Naive B cell (primary cell): ENCODE measurements at places on chromosomes 12 and 14.

- DNase-seq: no peak
These were observed 21.5 kb downstream of the SPTB start for GRCh38 chr14:64857979-64858744.

GRCh38 chr14:80776657-80777056 is 164.9 kb downstream of the CEP128 start:
- DNase-seq: no peak

DNA sequence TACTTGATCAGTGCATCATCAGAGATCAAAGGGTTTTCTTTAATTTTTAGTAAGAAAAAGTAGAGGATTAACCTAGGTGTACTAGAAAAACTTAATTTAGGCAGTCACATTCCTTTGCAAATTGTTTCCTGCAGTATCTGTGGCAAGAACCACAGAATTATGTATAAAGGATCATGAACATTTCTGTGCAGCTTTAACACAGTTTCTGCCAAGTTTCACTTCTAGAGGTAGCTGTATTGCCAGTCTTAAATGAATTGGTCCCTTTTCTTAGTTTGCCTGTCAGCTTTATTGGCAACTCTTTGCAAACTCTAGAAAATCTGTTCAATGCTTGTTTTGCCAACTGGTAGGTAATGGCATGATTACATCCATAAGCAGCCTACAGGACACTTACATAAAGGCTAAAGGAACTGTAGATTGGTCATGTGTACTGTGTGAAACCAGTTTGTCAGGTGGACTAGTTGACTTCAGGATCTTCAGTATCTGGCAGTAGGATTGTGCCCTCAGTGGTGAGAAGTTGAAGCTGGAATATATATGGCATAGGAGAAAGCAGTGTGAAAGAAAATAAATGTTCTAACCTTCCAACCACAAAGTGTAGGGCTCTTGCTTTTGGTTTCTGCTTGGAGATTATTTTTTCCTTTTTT is 75.9 kb downstream of the TTLL5 start:
- no peak for DNase-seq

DNA sequence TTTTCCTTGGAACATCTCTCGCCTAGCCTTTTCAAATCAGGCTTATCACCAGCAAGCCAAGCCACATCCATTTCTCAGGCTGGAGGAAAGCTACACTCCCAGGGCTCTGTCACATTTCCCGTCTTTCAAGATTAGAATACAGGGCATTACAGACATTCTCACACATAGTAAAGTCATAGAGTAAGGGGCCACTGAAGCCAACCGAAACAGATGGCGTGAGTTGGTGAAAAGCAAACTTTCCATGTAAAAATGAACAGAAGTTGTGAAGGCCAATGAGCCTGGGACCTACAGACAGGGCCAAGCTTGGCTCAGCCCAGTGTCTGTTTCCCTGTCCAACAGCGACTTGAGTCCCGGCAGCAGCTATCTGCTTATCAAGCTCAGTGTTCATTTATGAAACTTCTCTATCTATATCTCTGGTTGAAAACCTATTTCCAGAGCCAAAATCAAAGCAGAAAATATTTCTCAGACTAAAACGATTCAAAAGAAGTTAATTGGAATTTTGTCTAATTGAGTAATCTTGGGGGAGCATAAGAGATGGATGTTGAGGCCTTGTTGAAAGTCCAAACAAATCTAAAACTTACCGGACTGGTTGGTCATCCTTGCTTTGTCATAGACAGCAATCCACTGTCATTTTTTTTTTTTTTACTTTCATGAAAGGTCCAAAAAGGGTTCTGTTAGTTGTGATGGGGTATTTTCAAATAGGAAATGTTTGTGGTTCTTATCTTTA is 105.6 kb downstream of the DAAM1 start:
- no peak for DNase-seq

- no peak for DNase-seq
These were observed 99.5 kb downstream of the NTN4 start for GRCh38 chr12:95690861-95691635.

GRCh38 chr12:96719660-96720362 is 187.2 kb upstream of the NEDD1 start:
- peak; percentile 6 for DNase-seq

DNA sequence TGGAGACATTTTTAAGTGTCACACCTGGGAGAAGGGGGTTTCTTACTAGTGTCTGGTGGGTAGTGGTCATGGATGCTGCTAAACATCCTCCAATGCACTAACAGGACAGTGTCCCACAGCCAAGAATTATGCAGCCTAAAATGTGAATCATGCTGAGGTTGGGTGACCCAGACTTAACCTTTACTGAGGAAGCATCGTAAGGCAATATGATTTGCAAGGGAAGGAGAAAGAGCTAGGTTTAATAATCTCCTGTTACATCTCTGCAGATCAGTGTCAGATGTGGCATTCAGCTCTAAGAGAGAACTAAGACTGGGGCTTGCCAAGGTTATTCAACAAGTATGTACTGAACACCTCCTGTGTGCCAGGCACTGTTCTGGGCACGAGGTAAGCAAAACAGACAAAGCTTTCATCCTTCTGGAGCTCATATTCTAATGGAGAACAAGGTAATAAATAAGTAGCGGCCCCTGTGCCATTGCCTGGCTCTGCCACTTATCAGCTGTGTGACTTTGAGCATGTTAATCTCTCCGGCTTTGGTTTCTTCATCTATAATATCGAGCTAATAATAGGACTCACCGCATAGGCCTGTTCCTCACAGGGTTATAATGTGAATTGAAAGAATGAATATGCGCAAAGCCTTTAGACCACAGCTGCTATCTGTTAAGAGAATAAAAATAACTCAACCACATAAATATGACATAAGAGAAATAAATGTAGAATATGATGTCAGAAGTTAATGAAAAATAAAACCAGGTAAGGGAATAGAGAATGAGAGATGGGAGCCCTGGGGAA is 13.5 kb upstream of the GOLGA5 start:
- DNase-seq: no peak

- DNase-seq: peak; percentile 26
These were observed 2.5 kb downstream of the DUSP6 start for GRCh38 chr12:89349814-89350213.

GRCh38 chr12:18676996-18677588 is 60.7 kb downstream of the PLCZ1 start:
- DNase-seq: no peak

- DNase-seq: no peak
These were observed 155.3 kb downstream of the PDE3A start for GRCh38 chr12:20523658-20524057.

- DNase-seq: no peak
These were observed 26.3 kb upstream of the NR1H4 start for GRCh38 chr12:100447381-100447780.

- no peak for DNase-seq
These were observed 1.7 kb downstream of the DYNLL1 start for GRCh38 chr12:120497524-120498150.

GRCh38 chr12:12008931-12009611 is 61.7 kb upstream of the BCL2L14 start:
- DNase-seq: no peak

- no peak for DNase-seq
These were observed 53.5 kb downstream of the IGF1 start for GRCh38 chr12:102426599-102427542.

DNA sequence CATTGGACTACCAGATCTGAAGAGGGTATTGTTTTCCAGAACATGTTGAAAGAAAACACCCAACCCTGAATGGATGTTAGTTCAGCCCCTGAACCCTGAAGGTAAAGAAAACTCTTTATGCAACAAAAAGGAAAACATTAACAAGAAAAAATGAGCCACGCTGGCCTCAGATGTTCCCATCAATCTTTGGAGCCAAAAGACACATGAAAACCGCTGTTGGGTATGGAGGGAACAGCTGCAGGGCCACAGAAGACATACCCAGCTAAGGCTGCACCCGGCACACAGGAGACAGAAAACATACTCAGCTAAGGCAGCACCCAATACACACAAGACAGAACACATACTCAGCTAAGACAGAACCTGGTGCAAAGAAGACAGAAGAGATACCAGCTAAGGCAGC is 51.3 kb upstream of the GALNT9 start:
- no peak for DNase-seq

GRCh38 chr12:27190761-27191160 is 53.3 kb upstream of the STK38L start:
- no peak for DNase-seq

DNA sequence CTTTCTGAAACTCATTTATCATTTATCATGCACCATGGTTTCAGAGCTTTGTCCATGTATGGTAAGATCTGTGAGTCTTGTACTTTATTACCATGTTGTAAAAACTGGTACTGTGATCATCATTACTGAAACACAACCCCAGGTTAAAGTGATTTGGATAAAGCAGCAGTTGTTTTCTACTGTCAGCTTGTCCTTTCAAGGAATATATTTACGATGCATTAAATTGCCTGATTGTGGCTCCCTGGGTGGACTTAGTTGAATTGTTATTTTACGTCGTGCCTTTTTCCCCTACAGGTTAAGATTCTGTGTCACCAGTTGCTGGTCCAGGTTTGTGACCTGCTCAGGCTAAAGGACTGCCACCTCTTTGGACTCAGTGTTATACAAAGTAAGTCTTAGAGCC is 46.1 kb downstream of the FRMD6 start:
- DNase-seq: no peak

- DNase-seq: no peak
These were observed 53.8 kb downstream of the STAB2 start for GRCh38 chr12:103640831-103641230.

DNA sequence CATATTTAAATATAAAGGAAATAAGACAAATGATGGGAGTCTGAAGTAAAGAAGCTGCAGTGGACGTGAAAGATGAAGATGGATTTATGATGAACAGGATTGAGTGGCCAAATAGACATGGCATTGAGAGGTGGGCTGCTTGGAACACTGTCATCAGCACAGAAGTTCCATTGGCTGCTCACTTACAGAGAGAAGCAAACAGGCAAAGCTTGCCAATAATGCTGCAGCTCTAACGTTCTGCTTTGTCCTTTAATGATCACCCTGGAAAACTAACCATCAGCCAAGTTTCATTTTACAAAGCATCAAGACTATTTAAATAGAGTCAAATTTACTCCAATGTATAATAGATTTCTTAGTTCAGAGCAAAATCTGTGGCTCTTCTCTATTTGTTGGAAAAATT is 721.4 kb downstream of the TMTC2 start:
- no peak for DNase-seq

- peak; percentile 24 for DNase-seq
These were observed 52.2 kb downstream of the ATF7IP start for GRCh38 chr12:14417715-14418114.

DNA sequence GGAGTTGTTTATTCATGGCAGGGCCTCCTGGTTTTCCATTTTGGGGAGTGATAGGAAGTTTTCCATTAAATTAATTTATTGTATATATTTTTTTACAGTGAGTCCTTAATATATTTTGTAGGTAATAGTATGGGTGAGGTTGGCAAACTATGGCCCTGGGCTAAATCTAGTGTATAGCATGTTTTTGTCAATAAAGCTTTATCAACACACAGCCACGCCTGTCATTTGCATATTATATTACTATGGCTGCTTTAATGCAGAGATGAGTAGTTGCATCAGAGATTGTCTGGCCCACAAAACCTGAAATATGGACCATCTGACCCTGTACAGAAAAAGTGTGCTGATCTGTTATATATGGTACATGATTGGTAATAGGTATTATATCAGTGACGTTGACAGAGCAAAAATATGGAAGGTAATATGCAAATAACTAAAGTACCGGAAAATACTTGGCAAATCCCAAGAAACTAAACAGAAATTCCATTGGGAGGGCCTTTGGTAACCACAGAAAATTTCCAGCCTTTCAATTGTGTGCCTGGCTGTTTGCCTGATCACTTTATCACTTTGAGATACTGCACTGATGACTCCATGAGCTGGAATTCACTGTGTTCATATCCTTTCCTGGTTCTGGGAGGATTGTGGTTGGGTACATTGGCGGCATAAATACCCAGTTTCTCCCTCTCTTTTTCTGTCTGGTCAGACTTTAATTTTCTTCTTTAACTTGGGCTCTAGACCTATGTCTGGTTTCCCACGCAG is 61.7 kb upstream of the RFLNA start:
- no peak for DNase-seq

DNA sequence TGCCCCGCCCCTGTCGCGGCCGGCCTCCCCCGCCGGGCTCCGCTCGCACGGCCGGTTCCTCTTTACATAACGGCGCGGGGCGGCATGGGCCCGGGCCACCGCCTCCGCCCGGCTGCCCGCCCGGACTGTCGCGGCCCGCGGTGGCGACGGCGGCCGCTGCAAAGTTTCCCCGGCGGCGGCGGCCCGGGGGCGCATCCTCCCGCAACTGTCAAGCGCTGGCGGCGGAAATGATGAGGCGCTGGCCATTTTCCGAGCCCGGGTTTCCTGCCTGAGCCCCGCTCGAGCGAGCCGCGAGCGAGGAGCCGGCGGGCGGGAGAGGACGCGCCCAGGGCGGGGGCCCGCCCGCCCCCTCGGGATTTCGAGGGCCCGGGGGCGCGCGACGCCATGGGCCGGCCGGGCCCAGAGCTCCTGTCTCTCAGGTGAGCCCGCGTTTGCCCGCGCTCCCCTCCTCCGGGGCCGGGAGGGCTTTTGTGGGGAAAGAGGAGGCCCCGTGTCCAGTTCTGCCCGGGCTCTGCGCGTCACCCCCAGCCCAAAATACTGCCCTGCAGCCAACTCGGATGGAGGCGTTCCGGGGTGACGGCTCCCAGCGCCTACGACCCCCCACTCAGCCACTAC is at the start of gene SH2B3:
Gene SH2B3 (plus strand): TSS at position 65 of the 615 bp plus-strand sequence. CDS start 12,223 bp downstream, outside the sequence.
- DNase-seq: no peak

DNA sequence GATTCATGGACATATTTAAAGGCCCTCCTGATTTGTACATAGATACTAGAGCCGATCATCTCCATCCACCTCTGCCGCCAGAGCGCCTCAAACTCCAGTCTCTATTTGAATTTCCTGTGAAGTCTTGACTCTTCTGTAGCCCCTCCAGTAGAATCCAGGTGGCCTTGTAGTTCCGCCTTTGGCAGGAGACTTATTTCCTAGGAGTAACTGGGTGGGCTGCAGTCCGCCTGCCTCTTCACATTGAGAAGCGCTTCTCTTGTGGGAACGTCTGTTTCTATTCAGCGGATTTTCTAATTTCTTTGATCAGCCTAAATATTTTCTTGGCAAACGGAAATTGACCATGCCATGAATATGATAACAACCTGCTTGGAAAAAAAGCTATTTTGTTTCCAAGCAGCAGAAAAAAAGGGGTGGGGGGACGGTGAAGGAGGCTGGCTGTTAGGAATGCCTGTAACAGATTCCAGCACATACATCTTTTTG is 9.0 kb upstream of the SIX1 start:
- DNase-seq: no peak
